ENCODE measurements at places on chromosomes 1 and 21.

DNA sequence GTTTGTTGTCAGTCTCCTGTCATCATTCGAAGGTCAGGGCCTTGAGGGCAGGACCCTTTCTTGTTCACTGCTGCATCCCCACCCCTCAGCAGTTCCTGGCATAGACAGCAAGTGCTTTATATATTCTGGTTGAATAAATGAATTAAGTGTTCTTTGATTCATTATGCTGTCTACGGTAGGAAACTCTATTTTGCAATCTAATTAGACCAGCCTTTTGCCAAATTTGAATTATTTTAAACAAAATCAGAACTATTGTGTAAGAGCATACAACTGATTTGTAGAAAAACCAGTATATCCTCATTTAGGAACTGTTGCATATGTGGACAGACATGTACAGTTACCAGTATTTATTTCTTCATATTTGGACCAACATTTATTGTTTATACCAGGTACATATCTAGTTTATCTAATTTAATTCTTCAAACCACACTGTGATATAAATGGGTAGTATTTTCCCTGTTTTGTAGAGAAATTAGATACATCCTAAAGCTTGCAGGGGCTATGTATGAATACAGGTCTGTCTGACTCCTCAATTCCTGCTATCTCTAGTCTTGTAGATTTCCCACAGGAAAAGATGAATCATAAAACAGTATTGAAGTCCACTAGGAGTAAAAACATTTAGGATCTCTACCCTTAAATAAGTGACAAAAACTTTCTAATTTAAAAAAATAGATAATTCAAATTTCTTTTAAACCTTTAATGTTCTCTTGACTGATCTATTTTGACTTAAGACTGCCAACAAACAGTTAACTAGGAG, 10.4 kb downstream of the MGST3 start:
- DNase-seq: no peak

- DNase-seq: no peak
These were observed 675.1 kb upstream of the CXADR start for GRCh38 chr21:16837721-16838120.

GRCh38 chr1:33820804-33821203, 43.1 kb upstream of the HMGB4 start:
- DNase-seq: no peak

DNA sequence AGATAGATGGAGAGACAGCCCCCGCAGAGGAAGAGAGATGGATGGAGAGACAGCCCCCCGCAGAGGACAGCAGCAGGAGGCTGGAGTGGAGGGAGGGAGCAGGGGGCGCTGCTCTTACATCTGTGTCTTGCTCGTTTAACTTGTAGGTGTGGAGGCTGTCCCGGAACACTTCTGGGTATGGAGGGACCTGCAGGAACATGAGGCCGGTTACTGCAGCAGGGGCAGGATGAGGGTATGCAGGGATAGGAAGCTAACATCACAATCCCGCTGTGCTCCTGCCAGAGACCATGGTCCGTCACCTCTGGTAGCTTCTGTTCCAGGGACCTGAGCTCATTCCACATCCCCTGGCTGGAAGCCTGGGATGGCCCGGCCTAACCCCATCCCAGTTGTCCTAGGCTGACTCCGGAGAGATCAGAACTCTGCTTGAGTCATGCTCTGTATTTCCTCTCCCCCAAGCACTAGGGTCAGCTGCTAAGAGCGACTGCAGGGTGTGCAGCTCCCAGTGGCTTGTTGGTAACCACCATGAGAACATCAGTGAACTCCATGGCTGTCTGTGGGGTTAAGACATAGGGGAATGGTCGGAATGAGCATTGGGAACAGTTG, 36.7 kb upstream of the GOLT1A start:
- no peak for DNase-seq

DNA sequence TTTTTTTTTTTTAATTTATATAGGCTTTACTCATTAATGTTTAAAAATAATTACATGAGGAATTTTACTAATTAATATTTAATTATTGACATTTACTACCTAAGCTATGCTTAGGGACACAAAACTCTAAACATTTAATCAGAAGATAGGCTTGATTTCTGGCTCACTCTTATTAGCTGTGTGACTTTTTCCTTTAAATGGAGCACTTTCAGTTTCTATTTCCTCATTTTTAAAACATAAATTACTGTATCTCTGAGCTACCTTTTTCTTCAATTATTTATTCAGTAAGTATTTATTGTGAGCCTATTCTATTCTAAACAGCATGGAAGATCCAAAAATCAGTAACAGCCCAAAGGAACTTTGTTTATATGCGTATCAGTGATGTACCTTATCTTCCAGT, 40.5 kb downstream of the MAP3K7CL start:
- DNase-seq: no peak

DNA sequence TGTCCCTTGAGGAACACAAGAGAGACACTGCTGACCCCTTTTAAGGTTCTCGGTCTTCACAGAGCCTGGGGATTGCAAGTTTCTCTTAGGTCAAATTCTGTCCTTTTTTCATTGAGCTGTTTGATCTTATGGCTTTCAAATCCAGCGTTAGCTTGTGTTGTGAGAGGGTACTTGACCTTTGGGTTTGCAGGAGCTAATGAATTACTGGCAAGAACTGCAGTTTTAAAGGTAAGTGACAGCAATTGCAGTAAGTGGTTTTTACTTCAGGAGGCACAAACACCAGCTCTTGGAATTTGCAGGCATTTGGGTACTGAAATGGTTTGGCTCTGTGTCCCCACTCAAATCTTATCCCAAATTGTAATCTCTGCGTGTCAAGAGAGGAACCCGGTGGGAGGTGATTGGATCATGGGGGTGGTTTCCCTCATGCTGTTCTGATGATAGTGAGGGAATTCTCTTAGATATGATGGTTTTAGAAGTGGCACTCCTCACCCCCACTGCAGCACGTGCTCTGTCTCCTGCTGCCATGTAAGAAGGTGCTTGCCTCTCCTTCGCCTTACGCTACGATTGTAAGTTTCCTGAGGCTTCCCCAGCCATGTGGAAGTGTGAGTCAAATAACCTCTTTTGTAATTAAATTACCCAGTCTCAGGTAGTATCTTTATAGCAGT, 134.5 kb upstream of the LYPLAL1 start:
- no peak for DNase-seq

DNA sequence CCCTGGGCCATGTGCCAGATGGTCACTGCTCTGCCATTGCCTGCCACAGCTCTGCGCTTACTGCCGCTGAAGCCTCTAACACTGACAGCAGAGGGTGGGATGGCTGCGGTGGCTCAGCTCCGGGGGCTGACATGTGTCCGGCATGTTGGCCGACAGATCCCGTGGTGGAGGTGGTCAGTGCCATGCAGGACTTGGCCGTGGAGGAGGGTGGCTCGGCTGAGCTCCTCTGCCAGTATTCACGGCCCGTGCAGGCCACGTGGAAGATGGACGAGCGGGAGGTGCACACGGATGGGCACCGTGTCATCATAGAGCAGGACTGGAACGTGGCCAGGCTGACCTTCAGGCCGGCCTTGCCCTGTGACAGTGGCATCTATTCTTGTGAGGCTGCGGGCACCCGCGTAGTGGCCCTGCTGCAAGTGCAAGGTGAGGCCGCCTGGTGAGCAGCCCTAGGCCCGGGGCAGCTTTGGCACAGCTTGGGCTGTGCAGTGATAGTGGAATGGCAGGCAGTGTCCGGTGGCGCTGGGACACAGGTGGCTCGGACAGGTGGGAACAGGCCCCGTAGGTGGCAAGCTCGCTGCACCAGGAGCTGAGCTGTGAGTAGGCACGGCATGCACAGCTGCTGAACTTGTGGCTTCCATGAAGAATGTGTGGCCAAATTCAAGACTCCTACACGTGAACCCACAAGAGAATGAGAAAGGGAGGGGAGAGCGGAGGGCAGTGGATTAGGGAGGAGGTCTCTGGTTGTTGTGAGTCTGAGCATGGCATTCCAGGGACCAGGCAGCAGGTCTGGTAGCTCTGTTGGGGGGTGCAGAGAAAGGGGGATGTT, 91.8 kb downstream of the TRIM11 start:
- DNase-seq: no peak

DNA sequence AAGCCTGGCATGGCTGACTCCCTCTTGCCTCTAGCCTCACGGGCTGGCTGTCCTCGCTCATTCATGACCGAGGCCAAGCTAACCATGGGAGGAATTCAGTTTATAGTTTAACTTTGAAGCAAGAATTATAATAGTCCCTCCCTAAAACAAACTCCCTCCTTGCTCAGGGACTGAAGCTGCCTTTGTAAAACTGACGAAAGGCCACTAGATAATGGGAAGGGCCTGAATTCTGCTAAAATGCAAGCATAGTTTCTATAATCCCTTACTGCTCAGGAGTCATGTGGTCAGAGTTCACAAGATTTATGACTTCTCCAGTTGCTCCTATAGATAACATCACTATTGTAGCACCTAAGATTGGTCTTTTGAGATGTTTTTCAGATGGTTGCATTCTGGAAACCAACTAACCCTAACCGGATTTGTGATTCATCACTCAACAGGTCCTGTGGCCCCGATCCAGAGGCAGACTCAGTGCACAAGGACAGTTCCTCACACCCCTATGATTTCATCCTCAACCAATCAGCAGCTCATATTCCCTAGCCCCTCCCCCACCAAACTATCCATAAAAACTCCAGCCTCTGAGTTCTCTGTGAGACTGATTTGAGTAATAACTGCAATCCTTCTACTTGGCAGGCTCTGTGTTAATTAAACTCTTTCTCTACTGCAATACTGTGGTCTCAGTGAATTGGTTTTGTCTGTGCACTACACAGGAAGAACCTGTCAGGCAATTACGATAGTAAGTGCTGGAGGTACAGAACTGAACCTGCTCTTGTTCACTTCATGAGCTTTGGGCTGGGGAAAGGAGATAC, 26.4 kb downstream of the HHIPL2 start:
- peak; percentile 52 for DNase-seq

- no peak for DNase-seq
These were observed 710 bp downstream of the KLHL20 start for GRCh38 chr1:173715538-173715844.

DNA sequence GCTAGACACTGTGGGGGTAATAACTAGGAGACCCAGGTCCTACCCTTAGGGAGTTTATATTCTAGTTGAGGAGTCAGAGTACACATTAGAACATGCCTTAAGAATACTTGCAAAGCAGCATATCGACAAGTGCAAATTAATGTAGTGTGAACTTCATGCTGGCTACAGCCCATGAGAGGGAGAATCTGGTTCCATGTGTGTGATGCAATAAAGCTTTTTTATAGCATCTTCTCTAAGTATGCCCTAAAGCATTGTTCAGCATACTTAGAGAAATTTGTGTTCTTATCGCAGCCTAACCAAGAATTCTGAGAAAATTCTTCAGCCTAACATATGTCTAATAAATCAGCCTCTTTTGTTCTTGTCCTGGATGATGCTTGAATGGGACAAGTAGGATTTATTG, 95.5 kb downstream of the SDCCAG8 start:
- no peak for DNase-seq

GRCh38 chr1:206538901-206539640, 31.7 kb downstream of the RASSF5 start:
- no peak for DNase-seq

DNA sequence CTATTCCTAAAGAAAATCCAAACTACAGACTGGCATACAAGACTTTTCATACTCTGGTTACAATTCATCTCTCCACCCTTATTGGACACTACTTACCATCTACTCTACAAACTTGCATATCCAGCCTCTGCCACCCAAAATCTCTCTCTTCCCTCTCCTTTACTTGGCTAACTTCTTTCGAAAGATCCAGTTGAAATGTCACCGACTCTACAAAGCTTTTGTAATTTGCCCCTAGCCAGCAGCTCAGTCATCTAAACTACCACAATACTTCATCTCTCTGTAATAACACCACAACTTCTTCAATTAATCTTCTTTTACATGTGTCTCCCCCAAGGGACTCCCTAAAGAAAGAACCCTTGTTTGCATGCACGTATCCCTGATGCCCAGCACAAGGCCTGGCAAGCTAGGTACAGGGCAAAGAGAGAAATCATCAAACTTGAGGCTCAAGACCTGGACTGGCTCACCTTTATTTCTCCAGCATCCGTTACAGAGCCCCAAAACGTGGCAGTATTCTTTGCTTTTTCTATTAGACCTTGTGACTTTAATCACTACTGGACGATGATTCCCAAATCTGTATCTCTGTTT, 2.7 kb downstream of the ZBTB21 start:
- DNase-seq: no peak

DNA sequence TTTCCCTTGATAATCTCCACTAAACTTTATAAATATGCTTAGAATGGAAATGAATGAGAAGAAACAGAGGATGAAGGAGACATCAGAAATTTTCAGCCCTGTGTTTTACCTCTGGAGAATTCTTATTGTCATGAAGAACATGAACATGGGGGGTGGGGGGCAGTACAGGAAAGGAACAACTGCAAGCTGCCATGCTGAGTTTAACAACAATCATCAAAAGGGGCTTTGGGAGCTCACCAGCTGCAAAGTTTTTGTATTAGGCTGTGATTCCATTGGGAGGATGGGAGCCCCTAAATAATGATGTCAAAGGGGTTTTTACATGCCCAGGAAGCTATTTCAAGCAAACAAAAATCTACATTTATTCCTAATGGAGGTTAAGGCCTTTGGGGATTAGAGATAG, 103.3 kb downstream of the AKT3 start:
- no peak for DNase-seq

DNA sequence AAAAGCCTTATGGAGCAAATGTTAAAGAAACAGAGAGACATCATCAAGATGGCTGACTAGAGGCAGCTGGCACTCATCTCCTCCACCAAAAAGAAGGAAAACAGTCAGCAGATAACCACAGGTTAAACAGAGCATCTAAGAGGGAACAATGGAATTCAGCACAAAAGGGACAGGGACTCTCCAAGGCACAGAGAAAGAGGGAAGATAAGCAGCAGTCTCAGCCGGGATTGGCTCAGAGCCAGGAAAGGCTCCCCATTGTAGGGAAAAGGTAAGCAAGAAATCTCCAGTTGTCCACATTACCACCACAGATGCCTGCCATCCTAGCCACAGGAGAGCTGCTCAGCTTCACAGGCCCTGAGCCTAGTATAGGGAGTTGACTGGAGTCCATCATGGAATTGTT, 605.5 kb downstream of the SMYD3 start:
- DNase-seq: no peak

- no peak for DNase-seq
These were observed 24.8 kb downstream of the TM2D1 start for GRCh38 chr1:61699911-61700851.

GRCh38 chr1:109772658-109773202, 9.0 kb upstream of the EPS8L3 start:
- DNase-seq: no peak

All from RWPE1 (cell line).